ENCODE measurements at places on chromosomes 5 and 9. TPM values are rescaled to one million over a fixed set of nuclear protein-coding genes. Genes with fewer than 3 reads are reported as not detected.
A peak's percentile ranks its signal among the peaks of the same experiment; 100 is the strongest.

PFN3 gene
- not detected for total RNA-seq

- no peak for DNase-seq
Observed at GRCh38 chr5:107858788-107859187, 188.1 kb upstream of the EFNA5 start.

DNA sequence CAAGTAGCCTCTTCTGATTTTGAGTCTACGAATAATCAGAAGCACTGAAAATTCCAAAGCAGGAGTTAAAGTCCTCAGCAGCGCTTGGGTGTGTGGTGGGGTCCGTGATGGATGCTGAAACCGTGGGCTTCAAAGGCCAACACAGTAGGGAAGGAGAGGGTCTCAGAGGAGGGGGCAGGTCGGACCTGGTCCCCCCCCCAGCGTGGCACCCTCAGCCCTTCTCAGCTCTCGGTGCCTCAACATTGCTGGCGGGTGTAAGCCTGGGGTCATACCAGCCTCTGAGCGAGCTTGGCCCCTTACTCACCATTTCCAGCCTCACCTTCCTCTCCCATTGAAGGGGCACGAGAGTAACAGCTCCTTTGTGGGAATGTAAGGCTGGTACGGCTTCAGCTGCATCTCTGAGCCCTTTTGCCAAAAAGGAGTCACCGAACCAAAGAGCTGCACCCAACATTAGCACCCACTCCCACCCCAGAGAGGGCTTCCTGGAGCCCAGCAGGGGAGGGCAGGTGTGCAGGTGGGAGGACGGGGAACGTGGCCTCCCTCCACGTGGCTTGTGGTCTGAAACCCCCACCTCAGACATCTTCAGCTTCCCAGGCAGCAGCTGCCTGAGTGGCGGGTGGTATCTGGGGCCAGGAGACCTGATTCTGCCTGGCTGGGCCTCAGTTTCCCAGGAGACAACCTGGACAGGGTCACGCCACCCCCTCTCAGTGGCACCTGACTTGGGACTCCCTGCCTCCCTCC lies 6.7 kb upstream of the LCN1 start:
- DNase-seq, result no peak

GRCh38 chr9:38091310-38092199 lies 22.5 kb upstream of the SHB start:
- no peak for DNase-seq

- no peak for DNase-seq
Observed at GRCh38 chr5:4511996-4512656, 628.0 kb upstream of the ADAMTS16 start.

SLC9A3 gene
- 4.4 TPM for total RNA-seq

DNA sequence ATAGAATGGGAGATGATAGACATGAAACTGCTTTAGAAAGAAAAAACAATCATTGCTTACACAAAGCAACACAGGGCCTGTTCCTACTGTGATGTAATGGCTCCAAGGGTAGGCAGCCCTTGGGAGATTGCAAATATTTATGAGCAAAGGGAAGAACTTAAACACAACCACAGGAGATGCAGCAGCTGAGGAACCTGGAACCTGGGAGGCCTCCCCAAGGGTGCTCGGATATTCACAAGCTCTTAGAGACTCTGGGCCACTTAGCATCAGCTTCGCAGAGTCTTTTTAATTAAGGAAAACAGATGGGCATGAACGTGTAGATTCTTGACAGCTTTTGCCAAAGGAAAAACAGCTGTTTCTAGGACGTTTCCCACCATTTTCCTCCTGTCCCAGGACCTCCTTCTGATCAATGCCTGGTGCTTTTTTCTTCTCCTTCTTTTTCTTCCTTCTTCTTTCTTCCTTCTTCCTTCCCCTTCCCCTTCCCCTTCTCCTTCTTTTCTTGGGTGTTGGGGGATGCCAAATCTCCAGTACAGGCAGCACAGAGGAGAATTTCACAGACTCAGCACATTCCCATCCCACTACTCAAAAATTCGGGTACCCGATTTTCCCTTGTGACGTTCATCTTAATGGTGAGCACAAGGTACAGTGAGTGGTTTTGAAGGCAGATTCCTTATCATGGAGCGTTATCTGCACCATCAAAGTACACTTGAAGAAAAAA lies 28.1 kb upstream of the TCF7 start:
- no peak for DNase-seq

DNA sequence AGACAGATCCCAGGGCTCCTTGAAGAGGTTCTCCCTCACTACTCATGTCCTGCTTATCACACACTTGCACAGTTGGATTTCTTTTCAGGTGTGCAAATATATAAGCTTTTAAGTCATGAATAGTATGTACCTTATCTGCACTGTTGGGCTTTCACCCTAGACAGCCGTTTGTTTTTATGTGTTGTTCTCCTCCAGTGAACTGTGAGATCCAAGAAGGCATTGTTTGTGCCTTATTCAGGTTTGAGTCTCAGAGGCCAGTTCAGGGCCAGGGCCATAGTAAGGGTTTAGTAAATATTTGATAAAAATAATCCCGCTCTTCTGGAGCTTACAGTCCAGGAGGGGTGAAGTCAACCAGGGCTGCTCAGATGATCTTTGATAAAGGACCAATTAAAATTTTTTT lies 480.0 kb downstream of the TMEM38B start:
- DNase-seq, result no peak

GLDC gene
- 2.1 TPM for total RNA-seq

- no peak for DNase-seq
Observed at GRCh38 chr5:181087309-181087708, 43.7 kb downstream of the OR2V1 start.

CCL27 gene
- not detected for total RNA-seq

DNA sequence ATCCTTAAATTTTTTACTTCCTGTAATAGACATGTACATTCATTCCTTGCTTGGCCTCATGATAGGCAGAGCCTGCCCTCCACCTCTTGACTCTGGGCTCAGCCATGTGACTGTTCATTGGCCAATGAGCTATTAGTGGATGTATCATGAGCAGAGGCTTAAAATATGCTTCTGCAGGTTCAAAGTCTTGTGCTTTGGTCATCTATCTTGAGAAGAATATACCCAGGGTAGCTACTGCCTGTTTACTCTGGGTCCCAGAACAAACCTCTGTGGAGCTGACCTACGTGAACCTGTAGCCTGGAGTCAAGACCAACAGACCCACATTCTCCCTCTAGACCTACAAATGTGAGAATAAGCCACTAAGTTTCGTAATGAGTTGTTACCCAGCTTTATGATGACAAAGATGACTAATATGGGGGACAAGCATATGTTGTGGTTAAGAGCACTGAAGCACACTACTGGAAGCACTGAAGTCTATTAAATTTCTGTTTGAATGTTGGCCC lies 244.4 kb downstream of the MAST4 start:
- peak; percentile 56 for DNase-seq

DNA sequence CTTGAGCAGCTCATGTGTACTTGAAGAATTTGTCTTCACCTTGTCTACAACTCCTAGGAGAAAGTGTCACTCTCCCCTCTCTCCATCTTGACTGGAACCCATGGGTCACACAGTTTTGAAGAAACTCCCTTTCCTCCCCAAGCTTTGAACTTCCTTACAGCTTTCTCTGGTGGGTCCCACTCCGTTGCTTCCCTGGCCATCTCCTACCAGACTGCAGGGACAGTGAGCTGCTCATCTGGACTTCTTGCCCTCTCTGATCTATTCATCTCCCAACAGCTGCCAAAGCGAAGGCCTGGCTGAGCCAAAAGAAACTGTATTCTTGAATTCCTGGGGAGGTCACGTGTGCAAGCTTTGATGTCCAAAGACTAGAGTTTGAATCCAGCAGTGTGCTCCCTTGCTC lies 22.7 kb upstream of the CXCL14 start:
- DNase-seq, result no peak

GRCh38 chr5:95870105-95870672 lies 47.7 kb upstream of the GLRX start:
- DNase-seq, result peak; percentile 70

TMC1 gene
- not detected for total RNA-seq

GRCh38 chr5:151036556-151036955 lies 16.2 kb downstream of the GPX3 start:
- no peak for DNase-seq

GRCh38 chr5:40399349-40399748 lies 280.4 kb upstream of the PTGER4 start:
- peak; percentile 73 for DNase-seq

DNA sequence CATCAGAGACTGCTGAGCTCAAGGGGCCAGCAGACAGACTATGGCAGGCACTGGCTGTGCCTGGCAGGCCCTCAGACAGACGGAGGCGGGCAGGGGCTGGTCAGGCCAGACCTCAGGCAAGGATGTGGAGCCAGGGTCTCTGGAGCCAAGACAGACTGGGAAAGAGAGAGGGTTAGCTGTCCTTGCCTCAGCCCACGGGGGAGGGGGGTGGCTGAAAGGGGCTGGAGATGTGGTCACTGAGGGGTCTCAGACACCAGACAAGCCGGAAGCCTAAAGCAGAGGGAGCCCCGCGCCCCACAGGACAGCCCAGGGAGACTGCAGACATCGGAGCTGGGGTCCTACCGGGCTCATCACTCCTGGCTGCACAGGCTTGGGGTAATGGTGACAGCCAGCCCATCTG lies 141.2 kb upstream of the FOXD4L5 start:
- DNase-seq, result no peak

DNA sequence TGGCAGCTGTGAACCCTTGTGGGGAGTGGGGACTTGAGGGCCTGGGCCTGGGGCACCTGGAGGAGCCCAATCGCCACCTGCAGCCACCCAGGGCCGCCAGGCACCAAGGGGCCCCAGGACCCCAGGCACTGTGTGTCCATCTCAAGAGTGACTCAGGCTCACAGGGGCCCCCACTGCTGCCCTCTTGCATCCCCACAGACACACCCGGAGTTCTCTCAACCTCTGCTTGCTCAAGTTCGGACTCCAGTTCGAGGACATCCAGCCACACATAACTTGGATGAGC lies 51.9 kb downstream of the MRPL36 start:
- DNase-seq, result no peak

SLC34A1 gene
- total RNA-seq, result not detected

GRCh38 chr5:157944077-157944633 lies 85.2 kb upstream of the CLINT1 start:
- no peak for DNase-seq

CDC25C gene
- total RNA-seq, result 16.9 TPM

DNA sequence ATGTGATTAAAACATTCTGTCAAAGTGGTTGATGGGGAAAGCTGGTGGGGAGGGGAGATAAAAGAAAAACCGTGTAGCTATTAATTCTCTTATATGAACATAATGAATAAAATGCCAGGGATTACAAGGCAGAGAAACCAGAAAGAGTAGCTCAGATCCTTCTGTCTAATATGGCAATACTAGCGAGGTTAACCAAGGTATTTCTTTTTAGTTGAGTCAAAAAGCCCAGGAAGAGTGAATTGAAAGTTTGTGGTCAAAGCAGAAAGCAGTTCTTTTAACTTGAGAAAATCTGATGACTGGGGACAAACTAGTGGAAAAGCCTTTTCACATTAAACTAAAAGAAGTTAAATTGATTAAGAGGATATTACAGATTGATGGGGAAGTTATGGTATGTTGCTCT lies 76.0 kb downstream of the ERBIN start:
- DNase-seq, result peak; percentile 19

Measured in LHCN-M2 (cell line).